ENCODE measurements at places on chromosomes 7 and 10. TPM values are rescaled to one million over a fixed set of nuclear protein-coding genes. Genes with fewer than 3 reads are reported as not detected.

The FAM241B gene
- 10.3 TPM for total RNA-seq

The CACNA2D1 gene
- total RNA-seq = 5.9 TPM

The CHCHD2 gene
- 735 TPM for total RNA-seq

The PANK1 gene
- total RNA-seq = 4.7 TPM

The CAMK2B gene
- 0.68 TPM for total RNA-seq

The CCZ1B gene
- 29.2 TPM for total RNA-seq

The BICC1 gene
- total RNA-seq = 64.6 TPM

The RBM20 gene
- total RNA-seq = 3.3 TPM

The OR2A5 gene
- not detected for total RNA-seq

The ARHGAP21 gene
- total RNA-seq = 73.0 TPM

- DNase-seq = no peak
Measured at GRCh38 chr7:90596671-90597562, 796 bp downstream of the CDK14 start.

- no peak for DNase-seq
Measured at GRCh38 chr7:1150400-1151002, 9.5 kb downstream of the ZFAND2A start.

- DNase-seq = no peak
Measured at GRCh38 chr10:14486777-14487487, 156.2 kb upstream of the FRMD4A start.

GRCh38 chr7:152923711-152924110 is 164.2 kb downstream of the ACTR3B start:
- no peak for DNase-seq

DNA sequence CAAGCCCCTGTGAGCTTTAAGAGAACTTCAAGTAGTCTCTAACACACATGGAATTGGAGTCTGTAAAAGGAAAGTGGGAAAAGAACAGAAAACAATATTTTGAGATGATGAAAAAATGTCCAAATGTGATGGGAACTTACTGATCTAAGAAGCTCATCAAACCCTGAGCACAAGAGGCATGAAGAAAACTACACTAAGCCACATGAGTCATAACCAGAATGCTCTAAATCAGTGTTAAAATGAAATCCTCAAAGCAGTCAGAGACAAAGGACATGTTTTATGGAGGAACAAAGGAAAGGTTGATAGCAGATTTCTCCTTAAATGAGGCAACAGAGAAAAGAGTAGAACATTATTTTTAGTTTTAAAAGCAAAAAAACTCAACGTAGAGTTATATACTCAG is 37.2 kb downstream of the ZNF33A start:
- DNase-seq = no peak

GRCh38 chr10:44984671-44985101 is 6.1 kb upstream of the DEPP1 start:
- no peak for DNase-seq

DNA sequence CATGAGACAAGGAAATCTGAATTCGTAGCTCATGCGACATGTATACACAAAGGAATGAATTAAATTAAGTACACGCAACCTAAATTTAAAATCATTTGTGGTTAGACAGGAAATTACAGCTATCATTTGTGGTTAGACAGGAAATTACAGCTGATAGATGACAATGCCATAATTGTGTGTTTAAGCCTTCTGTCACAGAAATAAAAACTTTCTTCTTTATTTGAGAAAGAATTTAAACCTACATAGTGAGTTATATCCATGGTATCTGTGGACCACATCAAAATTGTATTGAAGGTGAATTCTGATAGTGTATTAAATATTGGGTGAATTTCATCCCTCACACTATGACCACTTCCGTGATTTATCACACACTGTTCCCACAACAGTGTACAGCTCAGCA is 362.9 kb downstream of the MAGI2 start:
- DNase-seq = no peak

GRCh38 chr10:21032587-21033319 is 135.6 kb upstream of the NEBL start:
- no peak for DNase-seq

GRCh38 chr7:69780379-69780778 is 182.1 kb downstream of the AUTS2 start:
- DNase-seq = peak; percentile 51

Data from kidney epithelial cell (primary cell).